Forelimb muscle (tissue), 1 donor: ENCODE measurements at places on chromosomes 7 and 10. TPM values are rescaled to one million over a fixed set of nuclear protein-coding genes. Genes with fewer than 3 reads are reported as not detected.
A peak's percentile ranks its signal among the peaks of the same experiment; 100 is the strongest.

DNA sequence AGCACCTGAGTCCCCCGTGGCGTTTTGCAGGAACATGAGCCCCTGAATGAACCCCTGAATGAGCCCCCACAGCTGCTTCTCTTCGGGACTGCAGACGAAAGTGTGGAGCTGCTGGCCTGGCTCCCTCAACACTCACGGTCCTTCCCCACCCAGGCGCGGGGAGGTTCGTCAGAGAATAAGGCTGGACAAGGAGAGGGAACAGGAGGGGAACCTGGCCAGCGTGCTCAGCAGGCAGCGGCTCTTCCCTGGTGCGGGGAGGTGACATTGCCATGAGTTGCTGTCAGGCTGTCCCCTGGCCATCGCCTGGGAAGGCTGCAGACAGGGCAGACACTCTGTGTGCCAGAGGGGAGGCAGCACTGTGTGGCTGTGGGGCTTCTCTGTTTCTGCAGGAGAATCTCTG is 80.9 kb upstream of the SHH start:
- no peak for DNase-seq

GRCh38 chr7:132592231-132592920 is 16.1 kb upstream of the PLXNA4 start:
- no peak for DNase-seq

- DNase-seq: peak; percentile 98
Observed at GRCh38 chr10:70146489-70147258, at the start of gene TYSND1. TSS of gene TYSND1 (minus strand) at chr10:70146700. CDS start at chr10:70146586, 114 bp downstream.

DNA sequence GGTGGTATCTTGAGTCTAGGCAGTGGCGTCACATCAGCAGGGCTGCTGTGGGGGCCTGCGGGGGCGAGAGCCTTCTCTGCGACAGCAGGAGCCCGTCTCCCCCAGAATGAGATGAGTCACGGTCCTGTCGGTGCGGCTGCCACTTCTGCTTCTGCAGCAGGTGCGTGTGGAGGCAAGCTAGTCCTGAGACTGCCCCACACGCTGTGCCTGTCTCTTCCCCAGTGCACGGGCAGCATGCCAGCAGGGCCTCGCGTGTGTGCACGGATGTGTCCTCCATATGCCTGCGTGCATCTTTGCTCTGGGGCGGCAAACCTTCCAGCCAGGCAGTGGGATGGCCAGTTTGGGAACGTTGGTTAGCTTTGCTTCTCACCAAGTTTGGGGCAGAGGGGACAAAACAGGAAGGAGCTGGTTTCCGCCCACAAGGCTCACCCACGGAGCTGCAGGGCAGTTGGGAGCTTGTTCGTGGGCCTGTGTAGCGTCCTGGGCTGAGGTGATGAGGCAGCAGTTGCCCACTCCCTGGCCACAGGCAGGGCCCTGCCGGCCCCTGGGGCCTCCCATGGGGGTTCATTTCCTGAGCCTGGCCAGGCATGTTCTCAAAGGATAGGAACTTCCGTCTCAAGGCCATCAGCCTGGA is 60.8 kb upstream of the PPIF start:
- DNase-seq: no peak

GRCh38 chr7:95317546-95317945 is 6.8 kb downstream of the PON1 start:
- no peak for DNase-seq

GRCh38 chr10:109665321-109665720 is 258.0 kb downstream of the XPNPEP1 start:
- no peak for DNase-seq

DNA sequence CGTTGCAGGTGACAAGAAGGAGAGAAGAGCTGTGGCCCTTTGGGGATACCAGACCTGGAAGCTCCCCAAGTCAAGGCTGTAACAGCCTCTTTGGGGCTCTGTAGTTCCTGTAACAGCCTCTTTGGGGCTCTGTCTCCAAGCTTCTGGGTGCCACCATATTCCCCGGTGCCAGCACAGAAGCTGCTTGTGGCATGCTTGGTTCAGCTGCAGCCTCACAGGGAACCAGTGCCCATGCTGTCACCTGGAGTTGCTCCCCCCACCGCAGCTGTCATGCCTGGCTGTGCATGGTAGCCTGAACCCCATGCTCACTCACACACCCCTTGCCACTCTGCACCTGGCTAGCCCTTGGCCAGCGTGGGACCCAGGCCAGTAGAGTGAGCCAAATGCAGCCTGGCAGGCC is 109.1 kb downstream of the ELAPOR2 start:
- DNase-seq: no peak

- no peak for DNase-seq
Observed at GRCh38 chr7:110797656-110798055, 293.3 kb upstream of the LRRN3 start.

DNA sequence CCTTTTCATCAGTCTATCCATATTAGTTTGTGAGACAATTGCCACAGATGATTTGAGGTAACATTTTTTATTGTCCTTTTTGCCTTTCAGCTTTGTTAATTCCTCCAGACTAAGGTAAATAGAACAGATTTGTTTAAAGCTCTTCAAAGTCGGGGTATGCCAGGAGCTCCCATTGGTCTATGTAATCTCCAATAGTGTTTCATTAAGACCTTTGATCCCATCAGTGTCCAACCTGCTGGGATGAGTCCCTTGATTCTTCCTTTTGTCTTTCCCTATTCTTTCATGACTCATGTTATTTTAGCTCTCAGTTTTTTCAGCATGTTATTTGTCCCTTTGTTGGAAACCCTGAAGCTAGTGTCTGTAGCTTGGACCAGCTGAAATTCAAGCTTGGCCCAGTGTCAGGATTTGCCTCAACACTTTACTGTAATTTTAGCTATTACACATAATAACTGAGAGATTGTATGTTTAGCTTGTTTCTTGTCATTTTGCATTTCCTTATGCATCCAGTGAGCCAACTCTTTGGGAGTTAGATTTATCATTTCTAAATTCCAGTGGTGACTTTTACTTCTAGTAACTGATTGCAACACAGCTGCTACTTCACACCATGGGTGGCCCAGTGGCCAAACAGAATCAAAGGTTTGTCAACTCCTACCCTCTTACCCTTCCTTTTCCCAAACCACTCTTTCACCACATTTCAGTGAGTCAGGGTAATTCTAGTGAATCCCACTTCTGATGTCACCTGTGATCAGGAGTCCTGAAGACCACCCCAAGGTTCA is 15.3 kb downstream of the AGBL3 start:
- no peak for DNase-seq

GRCh38 chr7:68770649-68771048 is 827.6 kb upstream of the AUTS2 start:
- no peak for DNase-seq

GRCh38 chr7:27128776-27129728 is 1.5 kb downstream of the HOXA4 start:
- no peak for DNase-seq

DNA sequence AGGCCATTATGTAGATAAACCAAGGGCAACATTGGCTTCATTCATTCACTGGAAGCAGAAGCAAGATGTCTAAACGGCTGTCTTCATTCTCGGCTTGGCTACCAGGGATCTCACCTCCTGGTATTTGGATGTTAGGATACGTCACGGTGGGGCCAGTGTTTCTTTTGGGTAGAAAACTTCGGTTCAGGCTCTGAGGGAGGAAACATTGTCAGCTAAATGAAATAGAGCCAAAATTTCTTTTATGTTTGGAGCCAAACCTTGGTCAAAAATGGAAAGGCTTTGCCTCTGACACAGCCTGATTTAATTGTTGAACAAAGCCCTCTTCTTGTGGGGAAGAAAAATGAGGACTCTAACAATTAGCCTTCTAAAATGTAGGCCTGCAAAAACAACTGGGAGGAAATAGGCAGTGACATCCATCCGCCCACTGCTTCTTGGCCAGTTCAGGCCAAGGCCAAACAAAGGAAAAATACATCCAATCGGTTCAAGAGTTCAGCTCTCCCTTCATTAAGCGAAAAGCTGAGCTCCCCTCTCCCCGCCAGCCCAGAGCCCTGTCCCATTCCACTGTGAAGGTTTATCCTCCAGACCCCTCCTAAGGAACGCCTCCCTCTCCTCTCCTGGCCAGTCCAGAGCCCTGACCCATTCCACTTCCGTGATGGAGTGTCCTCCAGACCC is 44.4 kb downstream of the PFKFB3 start:
- DNase-seq: no peak

- DNase-seq: no peak
Observed at GRCh38 chr7:102721-103120, 89.7 kb upstream of the FAM20C start.

DNA sequence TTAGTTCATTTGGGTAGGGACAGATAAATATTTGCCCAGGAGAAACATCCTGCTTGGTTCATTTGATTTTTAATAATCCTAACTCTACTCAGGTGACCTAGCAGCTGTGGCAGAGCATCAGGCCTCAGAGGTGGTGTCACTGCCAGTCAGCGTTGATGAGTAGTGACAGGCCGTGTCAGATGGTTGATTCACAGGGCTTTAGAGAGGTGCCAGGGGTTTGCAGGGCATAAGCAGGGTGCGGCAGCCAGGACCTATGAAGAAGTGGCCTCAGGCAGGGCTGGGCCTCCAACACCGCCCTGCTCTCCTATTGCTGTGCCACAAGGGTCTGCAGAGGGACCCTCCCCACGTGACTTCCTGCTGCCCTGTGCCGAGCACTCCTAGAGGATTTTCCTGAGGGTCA is 128.1 kb downstream of the HECW1 start:
- no peak for DNase-seq

- no peak for DNase-seq
Observed at GRCh38 chr10:50152792-50153272, 85.1 kb downstream of the WASHC2A start.

DNA sequence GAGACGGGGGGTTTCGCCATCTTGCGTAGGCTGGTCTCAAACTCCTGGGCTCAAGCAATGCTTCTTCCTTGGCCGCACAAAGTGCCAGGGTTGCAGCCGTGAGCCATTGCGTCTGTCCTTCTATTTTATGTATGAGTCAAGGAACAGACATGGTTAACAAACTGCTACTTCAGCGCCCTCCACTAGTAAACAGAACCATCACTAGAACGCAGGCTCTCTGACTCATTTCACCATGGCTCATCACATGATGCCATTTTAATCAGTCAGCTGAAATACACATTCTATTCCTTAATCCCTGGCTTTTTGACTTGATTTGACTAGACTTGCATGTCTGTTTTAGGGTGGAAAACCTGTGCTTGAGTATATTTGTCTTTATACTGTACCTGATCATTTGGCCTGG is 41.3 kb downstream of the CELF2 start:
- no peak for DNase-seq

DNA sequence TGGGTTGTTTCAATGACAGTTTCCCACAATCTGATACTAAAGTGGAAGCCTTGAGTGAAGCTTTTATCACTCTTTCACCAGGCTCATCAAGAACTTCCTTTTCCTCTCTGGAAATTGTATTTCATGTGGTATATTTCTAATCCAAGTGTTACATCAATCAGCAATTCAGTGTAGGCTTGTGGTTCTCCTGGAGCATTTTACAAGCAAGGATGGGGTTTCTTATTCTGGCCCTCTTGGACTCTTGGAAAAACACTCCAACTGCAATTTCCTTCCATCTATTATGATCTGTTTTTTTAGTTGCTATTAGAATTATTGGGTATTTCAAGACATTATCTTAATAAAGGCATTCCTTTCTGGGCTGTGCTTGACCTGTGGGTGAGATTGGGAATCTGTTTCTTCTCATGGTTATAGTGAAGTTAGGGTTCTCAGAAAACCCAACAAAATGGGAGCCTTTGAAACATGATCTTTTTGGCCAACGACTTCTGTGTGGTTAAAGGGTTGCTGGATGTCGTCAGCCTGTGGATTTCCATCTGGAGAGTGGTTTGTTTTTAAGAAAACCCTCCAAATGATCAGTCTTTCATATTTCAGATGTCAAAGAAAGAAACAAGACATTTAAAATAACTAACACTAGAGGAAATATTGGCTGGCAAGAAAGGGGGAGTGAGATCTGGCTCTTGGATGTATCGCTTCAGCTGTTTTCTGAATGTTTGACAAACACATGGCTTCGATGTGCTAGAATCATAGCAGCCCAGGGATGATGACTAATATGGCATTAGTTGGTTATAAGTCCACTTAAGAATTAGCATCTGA is 540.2 kb downstream of the LRMDA start:
- DNase-seq: no peak

- no peak for DNase-seq
Observed at GRCh38 chr10:52864201-52865106, 91.9 kb upstream of the MBL2 start.

DNA sequence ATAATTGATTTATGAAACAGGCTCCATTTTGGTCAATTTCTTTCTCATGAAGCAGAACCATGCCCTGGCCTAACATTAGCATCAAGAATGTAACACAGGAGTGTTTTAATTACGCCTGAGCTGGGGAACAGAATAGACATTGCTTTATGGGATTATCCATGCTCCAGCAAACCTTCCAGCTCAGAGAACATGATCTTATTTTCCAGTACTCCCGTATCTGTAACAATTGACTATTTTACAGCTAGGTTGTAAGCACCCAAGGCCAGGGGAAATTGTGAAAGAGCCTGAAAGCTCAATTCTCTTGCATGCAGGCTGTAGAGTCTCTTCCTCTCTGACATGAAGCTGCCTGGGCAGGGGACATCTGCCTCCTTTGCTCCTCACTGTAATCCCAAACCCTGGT is 30.8 kb upstream of the CRYGN start:
- no peak for DNase-seq

DNA sequence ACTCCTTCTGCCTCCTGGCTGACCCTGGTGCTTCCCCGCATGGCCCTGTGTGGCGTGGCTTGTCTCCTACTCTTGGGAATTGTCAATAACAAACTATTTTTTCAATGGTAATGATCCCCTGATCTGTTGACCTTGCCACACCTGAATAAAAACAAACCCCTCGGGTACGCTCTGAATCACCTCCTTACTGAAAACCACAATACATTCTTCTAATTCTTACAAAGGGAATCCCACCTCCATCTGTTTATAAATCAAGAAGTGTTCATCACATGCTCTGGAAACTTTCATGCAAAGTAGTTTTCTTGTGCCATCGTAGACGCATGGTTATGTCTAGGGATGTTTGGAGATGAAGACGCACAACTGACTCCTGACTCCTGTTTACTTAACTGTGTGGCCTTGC is 245.8 kb downstream of the FRMD4A start:
- DNase-seq: no peak

The NUTM2A gene
- 4.1 TPM for polyA plus RNA-seq

The PDSS1 gene
- polyA plus RNA-seq: 8.0 TPM

The TRPV6 gene
- polyA plus RNA-seq: 0.09 TPM

The KMT2E gene
- 35.1 TPM for polyA plus RNA-seq

The ANKRD1 gene
- polyA plus RNA-seq: 143 TPM

The LYZL1 gene
- polyA plus RNA-seq: not detected

The GRID2IP gene
- polyA plus RNA-seq: 0.10 TPM

The RBM48 gene
- polyA plus RNA-seq: 13.8 TPM

The GIMAP8 gene
- 6.1 TPM for polyA plus RNA-seq

The MUC3A gene
- 0.10 TPM for polyA plus RNA-seq

The PILRA gene
- 2.6 TPM for polyA plus RNA-seq
